ENCODE measurements at places on chromosomes 11 and 22. TPM values are rescaled to one million over a fixed set of nuclear protein-coding genes. Genes with fewer than 3 reads are reported as not detected.

Gene TECTA
- total RNA-seq: not detected

Gene CCDC87
- total RNA-seq: under 0.01 TPM

Gene ALX4
- not detected for total RNA-seq

Gene TENM4
- 9.4 TPM for total RNA-seq

Gene TNNI2
- not detected for total RNA-seq

Gene DRD4
- not detected for total RNA-seq

Gene DNAJB13
- total RNA-seq: not detected

Gene TOMT
- total RNA-seq: not detected

Gene FREY1
- total RNA-seq: 0.38 TPM

Gene MS4A12
- total RNA-seq: not detected

Gene GAL3ST3
- total RNA-seq: not detected

Gene P2RX3
- total RNA-seq: not detected

Gene SBF2
- 15.4 TPM for total RNA-seq

Gene SLC29A2
- total RNA-seq: 3.1 TPM

Gene TBX1
- 22.6 TPM for total RNA-seq

Gene IL17REL
- total RNA-seq: not detected

Gene UBE2L6
- total RNA-seq: 47.7 TPM

Gene GPHA2
- not detected for total RNA-seq

Gene ARHGAP8
- total RNA-seq: 15.6 TPM

Gene KCNJ5
- 12.3 TPM for total RNA-seq

Gene CUL5
- 27.0 TPM for total RNA-seq
